ENCODE measurements at places on chromosomes 6 and 20.

GRCh38 chr6:84897988-84898594 lies 133.7 kb upstream of the TBX18 start:
- no peak for DNase-seq

- DNase-seq = no peak
Measured at GRCh38 chr6:5998711-5999687, 7.7 kb downstream of the NRN1 start.

DNA sequence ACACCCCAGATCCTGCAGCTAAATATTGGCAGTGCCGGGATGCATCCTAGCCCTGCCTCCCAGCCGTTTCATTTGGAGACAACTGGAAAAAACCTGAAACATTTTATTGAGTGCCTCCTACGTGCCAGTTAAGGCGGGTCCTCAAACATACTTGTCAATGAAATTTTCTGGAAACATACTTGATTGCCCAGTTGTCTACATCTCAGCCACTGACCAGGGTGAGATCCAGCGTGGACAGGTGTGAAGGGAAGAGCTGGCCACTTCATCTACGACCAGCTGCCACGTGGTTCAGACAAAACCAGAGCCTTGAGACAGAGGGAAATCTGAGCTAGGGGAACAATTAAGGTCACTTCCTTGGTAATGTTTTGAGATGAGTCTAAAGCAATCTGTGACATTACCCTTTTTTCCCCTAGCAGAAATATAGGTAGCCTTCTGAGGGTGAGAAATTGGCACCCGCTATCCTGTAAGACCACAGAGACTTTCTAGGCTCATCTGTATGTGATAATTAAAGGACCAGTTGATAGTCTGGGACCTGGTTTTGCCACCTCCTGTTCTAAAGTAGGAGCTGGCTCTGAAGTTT lies 116.3 kb upstream of the MTHFD1L start:
- DNase-seq = no peak

- no peak for DNase-seq
Measured at GRCh38 chr6:2958331-2958711, 13.0 kb downstream of the SERPINB6 start.

DNA sequence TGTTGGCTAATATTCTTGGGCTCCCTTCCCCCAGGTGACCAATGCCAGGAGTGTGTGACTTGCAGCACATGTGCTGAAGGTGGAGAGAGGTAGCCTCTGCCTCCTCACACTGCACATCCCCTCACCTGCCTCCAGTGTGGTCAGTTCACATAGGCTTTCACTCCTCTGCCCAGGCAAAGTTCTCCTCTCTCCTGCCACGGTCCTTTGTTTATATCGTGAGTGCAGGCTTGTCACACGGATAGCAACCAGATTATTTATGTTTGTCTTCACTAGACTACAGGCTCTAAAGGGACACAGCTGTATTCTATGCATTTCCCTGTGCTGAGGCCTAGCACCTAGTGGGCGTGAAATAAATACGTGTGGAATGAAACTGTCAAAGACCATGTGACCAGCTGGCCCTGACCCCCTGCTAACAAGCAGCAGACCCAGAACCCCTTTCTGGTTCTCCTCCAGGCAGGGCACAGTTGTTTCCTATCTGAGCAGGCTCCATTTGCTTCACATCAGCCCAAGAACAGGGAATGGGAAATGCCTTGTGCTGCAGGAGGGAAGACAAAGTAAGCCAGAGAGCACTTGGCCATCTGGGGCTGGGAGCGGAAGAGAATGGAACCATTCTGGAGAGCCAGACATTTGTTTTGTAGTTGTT lies 42.3 kb downstream of the UNC5CL start:
- no peak for DNase-seq

GRCh38 chr20:52425701-52426100 lies 234.1 kb upstream of the ZFP64 start:
- DNase-seq = no peak

DNA sequence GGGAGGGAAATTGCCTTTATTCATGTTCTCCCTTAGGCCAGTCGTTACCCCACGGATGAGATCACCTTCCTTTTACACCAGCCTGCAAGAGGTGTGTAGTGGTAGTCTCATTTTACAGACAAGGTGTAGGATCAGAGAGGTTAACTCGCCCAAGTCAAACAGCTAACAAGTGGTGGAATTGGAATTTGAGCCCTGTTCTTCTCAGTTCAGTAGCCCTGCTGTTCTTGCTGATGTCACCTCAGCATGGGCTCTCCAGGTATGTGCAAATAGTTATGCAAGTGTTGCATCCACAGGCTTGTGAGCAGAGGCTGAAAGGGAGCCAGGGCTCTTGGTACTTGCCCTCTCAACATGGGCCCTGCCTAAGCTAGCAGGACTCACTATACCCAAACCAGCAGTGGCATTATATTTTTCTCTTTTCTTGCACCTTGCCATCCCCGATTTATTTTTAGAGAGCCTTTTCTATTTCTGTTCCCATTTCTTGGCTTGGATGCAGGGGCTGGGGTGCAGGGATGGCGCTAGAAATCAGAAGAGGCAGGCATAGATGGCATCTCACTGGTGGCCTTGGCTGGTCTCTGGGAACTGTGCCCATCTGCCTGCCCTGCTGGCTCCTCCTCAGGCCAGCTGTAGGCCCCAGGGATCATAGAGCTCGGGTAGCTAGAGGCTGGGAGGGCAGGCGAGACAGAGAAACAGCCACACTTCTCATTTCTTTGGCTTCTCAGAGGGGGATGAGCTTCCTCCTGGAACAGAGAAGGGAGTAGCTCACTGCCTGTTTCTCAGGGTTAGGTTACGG lies 18.2 kb downstream of the PPARD start:
- no peak for DNase-seq

GRCh38 chr6:16602035-16602434 lies 159.2 kb downstream of the ATXN1 start:
- no peak for DNase-seq

DNA sequence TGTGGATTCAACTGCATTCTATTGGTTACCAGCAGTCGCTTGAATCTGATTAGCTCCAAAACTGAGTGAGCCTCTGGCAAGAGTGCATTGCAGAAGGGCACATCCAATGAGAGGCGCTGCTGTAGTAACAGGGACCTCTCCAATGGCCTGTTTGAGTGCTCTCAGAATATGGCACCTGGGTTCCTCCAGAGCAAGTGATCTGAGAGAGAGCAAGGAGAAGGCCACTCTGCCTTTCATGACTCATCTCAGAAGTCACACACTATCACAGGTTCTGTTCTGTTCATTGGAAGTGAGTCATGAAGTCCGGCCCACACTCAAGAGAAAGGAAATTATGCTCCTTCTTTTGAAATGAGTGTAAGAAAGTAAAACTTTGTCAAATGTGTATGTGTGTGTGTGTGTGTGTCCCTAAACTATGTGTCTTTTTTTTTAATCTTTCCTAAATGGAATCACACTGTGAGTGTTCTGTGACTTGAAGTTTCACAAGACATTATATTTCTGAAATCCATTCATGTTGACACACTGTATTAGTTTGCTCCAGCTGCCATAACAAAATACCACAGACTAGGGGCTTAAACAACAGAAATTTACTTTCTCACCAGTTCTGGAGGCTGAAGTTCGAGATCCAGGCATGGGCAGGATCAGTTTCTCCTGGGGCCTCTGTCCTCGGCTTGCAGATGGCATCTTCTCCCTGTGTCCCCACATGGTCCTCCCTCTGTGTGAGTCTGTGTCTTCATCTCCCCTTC lies 138.3 kb upstream of the CDYL start:
- no peak for DNase-seq

GRCh38 chr20:198225-198624 lies 8.7 kb upstream of the DEFB128 start:
- DNase-seq = no peak

Data from NAMALWA (cell line).